ENCODE measurements at places on chromosomes 11 and 22.

DNA sequence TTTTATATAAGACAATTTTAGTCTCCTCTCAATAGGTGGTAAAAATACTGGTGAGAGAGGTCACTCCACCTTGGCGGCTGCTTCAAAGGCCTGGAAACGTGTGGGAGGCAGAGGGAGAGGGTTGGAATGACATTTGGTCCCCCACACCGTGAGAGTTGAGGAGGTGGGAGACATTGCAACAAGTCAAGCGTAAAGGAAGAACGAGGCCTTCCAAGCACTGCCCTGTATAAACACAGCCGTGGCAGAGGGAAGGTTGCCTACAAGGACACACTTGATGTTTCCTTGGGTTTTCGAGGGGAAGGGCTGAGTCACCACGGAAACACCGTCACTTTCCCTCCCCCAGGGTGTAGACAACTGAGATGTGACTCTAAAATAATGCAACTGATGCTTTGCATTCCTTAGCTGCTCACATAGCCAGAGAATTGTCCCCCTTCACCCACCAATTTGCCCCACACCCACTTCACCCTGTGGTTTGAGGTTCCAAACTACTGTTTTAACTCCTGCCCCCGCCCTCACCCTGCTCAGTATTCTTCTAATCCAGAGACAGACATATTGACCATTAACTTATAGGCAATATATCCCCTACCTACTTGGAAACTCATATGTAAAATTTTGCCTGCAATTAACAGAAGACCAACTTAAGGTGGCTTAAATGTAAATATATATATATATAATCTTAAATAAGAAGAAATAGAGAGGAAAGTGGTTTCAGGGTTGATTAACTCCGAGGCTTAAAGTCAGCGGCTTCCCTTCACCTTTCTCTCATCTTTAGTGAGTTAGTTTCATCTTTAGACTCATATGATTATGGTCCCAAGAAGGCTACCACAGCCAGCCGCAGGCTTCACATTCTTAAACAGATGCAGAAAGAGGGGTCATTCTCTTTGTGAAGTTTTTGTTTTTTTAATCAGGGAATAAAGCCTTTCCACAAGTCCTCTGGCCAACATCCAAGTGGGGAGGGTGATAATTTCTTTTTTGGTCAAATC, 54.1 kb upstream of the BDNF start:
- peak; percentile 89 for DNase-seq

DNA sequence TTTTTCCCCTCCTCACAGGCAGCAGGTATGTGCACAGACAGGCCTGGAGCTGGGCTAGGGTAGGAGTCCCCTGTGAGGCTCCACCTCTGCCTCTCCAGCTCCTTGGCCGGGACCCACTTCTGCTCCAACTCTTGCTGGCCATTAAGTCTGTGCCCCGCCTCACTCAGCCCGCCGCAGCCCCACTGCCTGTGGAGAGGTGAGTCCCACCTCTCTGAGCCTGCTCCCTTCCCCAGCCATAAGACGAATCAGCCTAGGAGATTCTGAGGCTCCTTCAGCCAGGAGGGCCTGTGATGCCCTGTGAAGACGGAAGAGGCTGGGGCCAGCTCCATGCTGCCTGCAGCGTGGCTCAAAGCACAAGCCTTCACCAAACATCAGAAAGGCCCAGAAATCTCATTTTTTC, 23.0 kb downstream of the TSKU start:
- DNase-seq: no peak

- peak; percentile 34 for DNase-seq
Observed at GRCh38 chr11:74683941-74684481, 47.2 kb downstream of the CHRDL2 start.

DNA sequence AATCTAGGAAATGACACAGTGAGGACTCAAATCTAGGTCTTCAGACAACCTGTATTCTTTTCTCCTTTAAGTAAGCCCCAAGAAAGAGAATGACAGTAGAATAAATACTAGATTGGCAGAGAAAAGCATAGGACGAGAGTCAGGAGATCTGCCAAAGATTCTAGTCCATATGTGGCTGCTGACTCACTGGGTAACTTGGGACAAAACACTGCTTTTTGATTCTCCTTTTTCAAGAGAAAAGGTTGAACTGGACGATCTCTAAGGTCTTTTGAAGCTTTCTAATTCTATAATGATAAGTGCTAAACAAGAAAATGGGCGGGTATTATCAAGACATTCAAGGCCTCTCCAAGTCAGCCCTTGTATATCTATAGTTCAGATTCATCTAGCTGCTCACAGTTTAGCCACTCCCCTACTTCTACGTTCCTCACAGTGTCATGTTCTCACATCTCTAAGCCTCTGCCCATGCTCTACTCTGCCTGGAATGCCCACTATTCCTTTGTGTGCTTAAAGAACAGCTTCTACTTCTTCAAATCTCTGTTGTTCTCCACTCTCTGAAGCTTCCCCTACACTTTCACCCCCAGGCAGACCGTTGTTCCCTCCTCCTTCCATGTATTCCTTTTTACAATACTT, 53.0 kb downstream of the RELT start:
- DNase-seq: peak; percentile 85

DNA sequence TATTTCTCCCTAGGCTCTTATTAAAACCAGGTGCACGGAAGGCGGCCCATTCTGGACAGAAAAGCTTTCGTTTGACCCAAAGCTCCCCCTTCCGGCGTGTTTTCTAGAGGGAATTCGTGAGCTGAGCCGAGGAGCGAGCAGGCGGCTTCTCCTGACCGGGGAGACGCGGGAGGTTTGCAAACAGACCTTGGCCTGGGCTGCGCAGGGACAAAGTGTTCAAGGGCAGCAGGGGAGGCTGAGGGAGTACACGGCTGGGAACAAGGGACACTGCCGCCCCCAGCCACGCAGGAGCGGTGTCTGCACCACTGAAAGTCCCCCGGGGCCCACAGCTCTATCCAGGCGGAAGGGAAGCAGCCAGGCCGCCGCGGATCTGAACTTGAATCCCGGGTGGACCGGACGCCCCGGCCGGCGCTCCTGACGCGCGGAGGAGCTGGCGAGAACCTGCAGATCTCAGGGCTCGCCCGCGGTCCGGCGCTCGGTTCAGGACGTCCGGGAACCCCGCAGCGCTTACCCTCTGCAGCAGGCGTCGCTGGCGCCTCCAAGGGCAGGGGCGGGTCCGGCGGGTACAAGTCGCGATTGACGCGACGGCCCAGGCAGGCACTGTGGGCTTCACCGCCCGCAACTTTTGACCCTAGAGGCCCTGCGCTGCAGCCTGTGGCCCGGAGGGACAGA, 101.9 kb downstream of the WT1 start:
- DNase-seq: peak; percentile 65

- DNase-seq: no peak
Observed at GRCh38 chr11:62579252-62579651, 5.6 kb upstream of the EEF1G start.

DNA sequence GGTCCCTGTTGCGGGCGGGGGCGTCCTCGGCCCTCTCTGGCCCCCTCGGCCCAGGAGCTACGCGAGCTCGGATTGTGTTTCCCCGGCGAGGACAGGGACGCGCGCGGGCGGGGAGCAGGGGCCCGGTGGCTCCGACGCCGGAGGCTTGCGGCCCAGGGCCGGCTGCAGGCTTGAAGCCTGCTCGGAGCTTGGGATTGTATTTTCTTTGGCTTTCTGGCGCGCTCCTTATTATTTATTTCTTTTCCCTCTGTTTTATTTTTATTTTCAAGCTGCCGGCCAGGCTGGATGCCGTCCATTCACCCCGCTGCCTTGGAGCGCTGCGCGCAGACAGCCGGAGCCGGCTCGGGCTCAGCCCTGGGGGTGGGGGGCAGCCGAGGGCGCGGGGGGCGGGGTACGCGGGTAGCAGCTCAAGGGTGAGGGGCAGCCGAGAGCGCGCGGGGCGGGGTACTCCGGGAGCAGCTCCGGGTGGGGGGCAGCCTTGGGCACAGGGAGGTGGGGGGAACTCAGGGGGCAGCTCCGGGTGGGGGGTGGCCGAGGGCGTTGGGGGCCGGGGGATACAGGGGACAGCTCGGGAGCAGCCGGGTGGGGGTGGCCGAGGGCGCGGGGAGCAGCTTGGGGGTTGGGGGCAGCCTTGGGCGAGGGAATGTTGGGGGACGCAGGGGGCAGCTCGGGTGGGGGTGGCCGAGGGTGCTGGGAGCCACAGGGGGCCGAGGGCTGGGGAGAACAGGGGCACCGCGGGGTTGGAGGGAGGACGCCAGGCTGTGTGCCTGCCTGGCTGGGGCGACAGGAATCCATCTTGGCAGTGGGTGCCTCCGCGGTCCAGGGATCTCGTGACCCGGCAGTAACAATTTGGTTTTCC, 42.7 kb downstream of the KCNJ1 start:
- peak; percentile 18 for DNase-seq

GRCh38 chr11:57424137-57424791, 2.7 kb downstream of the SLC43A3 start:
- no peak for DNase-seq

- DNase-seq: no peak
Observed at GRCh38 chr22:49331223-49331815, 496.4 kb downstream of the BRD1 start.

GRCh38 chr11:34439610-34440198, 970 bp downstream of the CAT start:
- DNase-seq: peak; percentile 7

GRCh38 chr11:117062498-117062897, 35.7 kb downstream of the SIK3 start:
- DNase-seq: no peak

- DNase-seq: no peak
Observed at GRCh38 chr22:47605441-47605840, 843.0 kb downstream of the TBC1D22A start.

DNA sequence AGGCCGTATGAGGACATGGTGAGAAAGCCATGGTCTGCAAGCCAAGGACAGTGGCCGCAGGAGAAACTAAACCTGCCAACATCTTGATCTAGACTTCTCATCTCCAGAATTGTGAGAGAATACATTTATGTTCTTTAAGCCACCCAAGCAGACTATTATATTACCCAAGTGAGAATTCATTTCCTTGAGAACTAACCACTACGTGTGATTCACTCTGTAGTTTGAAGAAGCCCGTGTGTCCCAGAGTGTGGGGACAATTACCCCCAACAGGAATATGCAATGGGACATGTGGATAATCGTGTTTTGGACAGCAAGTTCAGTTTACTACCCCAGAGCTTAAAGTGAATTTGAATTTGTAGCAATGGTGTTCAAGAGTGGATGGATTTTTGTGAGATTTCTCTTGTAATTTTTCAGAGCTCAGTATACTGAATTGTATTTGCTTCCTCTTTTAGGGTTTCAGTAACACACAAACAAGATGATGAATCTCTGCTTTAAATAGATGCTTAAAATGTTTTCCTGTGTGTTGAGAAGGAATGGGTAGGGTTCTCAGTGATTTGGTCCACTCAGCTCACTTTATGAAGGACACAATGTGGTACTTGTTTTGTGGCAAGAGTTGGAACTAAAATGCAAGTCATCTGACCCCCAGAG, 100.0 kb upstream of the ARHGAP20 start:
- DNase-seq: no peak

- DNase-seq: peak; percentile 56
Observed at GRCh38 chr11:87290304-87290922, 252.7 kb downstream of the TMEM135 start.

- peak; percentile 54 for DNase-seq
Observed at GRCh38 chr11:36509201-36509639, 852 bp downstream of the TRAF6 start.

DNA sequence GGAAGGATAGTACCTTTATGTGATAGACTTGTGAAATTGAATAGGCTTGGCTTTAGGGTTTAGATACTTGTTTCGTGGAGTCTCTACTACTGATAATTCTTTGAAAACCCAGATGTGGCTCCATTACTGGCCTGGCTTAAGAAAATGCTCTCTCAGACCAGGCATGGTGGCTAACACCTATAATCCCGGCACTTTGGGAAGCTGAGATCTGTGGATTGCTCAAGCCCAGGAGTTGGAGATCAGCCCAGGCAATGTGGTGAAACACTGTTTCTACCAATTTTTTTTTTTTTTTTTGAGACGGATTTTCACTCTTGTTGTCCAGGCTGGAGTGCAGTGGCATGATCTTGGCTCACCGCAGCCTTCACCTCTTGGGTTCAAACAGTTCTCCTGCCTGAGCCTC, 40.9 kb downstream of the ATG13 start:
- peak; percentile 92 for DNase-seq

- no peak for DNase-seq
Observed at GRCh38 chr22:23722724-23723123, 28.2 kb downstream of the ZNF70 start.

- DNase-seq: no peak
Observed at GRCh38 chr11:57348636-57349313, 10.6 kb downstream of the P2RX3 start.
